ENCODE measurements at places on chromosomes 6 and 20.
A peak's percentile ranks its signal among the peaks of the same experiment; 100 is the strongest.

GRCh38 chr20:24747881-24748595 lies 201.0 kb upstream of the CST7 start:
- DNase-seq = no peak

- no peak for DNase-seq
Measured at GRCh38 chr20:63461104-63461763, 11.2 kb downstream of the KCNQ2 start.

DNA sequence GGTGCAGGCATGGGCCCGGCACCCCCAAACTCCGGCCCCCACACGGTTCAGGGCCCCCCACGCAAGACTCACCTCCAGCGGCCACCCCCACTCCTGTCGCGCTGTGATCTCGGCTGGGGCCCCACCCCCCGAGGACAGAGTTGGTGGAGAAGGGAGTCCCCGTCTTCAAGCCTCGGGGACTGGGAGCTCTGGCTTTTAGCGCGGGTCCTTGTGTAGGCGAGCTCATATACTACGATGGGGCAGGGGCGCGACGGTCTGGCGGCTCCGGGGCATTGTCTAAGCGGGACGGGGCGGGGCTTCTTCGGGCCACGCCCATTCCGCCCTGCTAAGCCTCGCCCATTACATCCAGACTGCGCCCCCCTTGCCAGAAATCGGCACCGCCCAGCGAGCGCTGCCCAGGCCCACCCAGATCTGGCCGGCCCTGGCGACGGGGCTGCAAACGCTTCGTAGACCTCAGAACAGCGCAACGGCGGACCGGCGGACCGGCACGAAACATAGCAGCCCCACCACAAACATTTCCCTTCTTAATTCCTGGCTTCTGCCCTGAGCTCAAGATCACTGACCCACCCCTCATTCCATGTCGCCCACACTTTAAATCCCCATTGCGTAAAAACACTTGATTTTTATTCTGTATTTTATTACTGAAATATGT lies 1.0 kb upstream of the DDAH2 start:
- peak; percentile 84 for DNase-seq

- DNase-seq = no peak
Measured at GRCh38 chr6:110398778-110399177, 16.6 kb downstream of the DDO start.

- DNase-seq = no peak
Measured at GRCh38 chr6:168372889-168373288, 53.3 kb upstream of the DACT2 start.

Measured in right lobe of liver (tissue), 6 donors.